ENCODE measurements at places on chromosomes 2 and 18. TPM values are rescaled to one million over a fixed set of nuclear protein-coding genes. Genes with fewer than 3 reads are reported as not detected.

TWIST2 gene
- 0.91 TPM for total RNA-seq

PROM2 gene
- 0.65 TPM for total RNA-seq

ABHD1 gene
- total RNA-seq = not detected

CACNB4 gene
- 0.15 TPM for total RNA-seq

CNPPD1 gene
- 19.3 TPM for total RNA-seq

MMADHC gene
- 243 TPM for total RNA-seq

UGT1A6 gene
- not detected for total RNA-seq

PLGLB1 gene
- total RNA-seq = not detected

DNAJB2 gene
- total RNA-seq = 13.3 TPM

ARMC9 gene
- total RNA-seq = 18.4 TPM

DES gene
- 1.2 TPM for total RNA-seq

TRIB2 gene
- 12.7 TPM for total RNA-seq

RAPGEF4 gene
- total RNA-seq = 15.0 TPM

LRRTM1 gene
- total RNA-seq = not detected

AQP12B gene
- not detected for total RNA-seq

CYTIP gene
- total RNA-seq = not detected

ZSCAN30 gene
- 13.2 TPM for total RNA-seq

SPATA3 gene
- not detected for total RNA-seq

RND3 gene
- total RNA-seq = 64.4 TPM

LRP2 gene
- not detected for total RNA-seq

LRRC30 gene
- total RNA-seq = not detected

NPPC gene
- not detected for total RNA-seq

PROKR1 gene
- not detected for total RNA-seq

TMX3 gene
- 114 TPM for total RNA-seq

UPP2 gene
- not detected for total RNA-seq

MYL1 gene
- not detected for total RNA-seq

GPR55 gene
- not detected for total RNA-seq

RGPD3 gene
- total RNA-seq = 0.32 TPM

CTLA4 gene
- not detected for total RNA-seq

IL18R1 gene
- total RNA-seq = 3.0 TPM

All from epithelial cell of umbilical artery (primary cell).